ENCODE measurements at places on chromosomes 16 and 17.

- H3K27ac ChIP-seq, result no peak overlapping the region
- H3K27me3 ChIP-seq, result peaks cover 53% of the 10 kb centered on the region
- no peak overlapping the region for H3K4me3 ChIP-seq
- no peak for DNase-seq
- no peaks in the 10 kb centered on the region for H3K4me1 ChIP-seq
- H3K36me3 ChIP-seq, result no peaks in the 10 kb centered on the region
These were observed 5.8 kb downstream of the PRSS22 start for GRCh38 chr16:2852003-2852730.

GRCh38 chr17:72349491-72349995 is 228.7 kb downstream of the SOX9 start:
- H3K27me3 ChIP-seq, result no peaks in the 10 kb centered on the region
- no peaks in the 10 kb centered on the region for H3K4me1 ChIP-seq
- no peak for DNase-seq
- H3K36me3 ChIP-seq, result no peaks in the 10 kb centered on the region
- no peak overlapping the region for H3K27ac ChIP-seq

DNA sequence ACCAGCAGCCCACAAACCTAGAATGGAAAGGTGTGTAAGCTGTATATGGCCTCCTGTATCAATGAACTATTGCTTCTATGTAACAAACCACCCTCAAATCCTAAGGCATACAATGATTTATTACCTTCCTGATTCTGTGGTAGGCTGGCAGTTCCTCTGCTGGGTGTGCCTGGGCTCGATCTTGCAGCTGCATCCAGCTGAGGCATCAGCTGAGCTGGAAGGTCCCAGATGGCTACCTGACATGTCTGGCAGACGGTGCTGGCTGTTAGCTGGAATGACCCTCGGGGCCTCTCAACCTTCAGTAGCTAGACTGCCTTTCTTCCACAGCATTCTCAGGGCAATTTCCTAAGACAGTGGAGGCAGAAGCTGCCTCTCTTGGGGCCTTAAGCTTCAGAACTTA is 152.7 kb downstream of the RAB11FIP4 start:
- no peaks in the 10 kb centered on the region for H3K36me3 ChIP-seq
- no peaks in the 10 kb centered on the region for H3K27me3 ChIP-seq
- H3K27ac ChIP-seq, result no peak overlapping the region
- no peak for DNase-seq
- no peaks in the 10 kb centered on the region for H3K4me1 ChIP-seq

DNA sequence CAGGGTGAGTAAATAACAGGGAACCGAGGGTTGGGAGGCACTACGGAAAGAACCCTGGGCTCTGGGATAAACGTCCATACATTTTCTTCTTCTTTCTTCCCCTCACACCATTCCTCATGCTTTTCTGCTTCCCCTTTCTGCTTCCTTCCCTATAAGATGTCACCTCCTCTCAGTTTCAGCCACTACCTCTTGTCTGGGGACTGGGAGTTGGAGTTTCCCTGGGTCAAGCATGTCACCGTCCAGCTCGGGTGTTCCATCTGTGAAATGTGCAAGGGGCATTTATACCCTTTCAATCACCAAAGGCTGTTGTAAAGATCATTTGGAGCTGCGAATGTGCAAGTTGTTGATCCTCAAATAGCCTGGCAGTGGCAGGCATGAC is 17.5 kb upstream of the CCL22 start:
- H3K4me3 ChIP-seq, result no peak overlapping the region
- DNase-seq, result no peak
- no peaks in the 10 kb centered on the region for H3K27me3 ChIP-seq
- no peaks in the 10 kb centered on the region for H3K36me3 ChIP-seq

GRCh38 chr16:75593825-75594820 is 27.9 kb downstream of the GABARAPL2 start:
- no peaks in the 10 kb centered on the region for H3K4me1 ChIP-seq
- H3K36me3 ChIP-seq, result no peaks in the 10 kb centered on the region
- H3K27ac ChIP-seq, result no peak overlapping the region
- H3K4me3 ChIP-seq, result no peak overlapping the region
